ENCODE measurements at places on chromosomes 4 and X.
A peak's percentile ranks its signal among the peaks of the same experiment; 100 is the strongest.

DNA sequence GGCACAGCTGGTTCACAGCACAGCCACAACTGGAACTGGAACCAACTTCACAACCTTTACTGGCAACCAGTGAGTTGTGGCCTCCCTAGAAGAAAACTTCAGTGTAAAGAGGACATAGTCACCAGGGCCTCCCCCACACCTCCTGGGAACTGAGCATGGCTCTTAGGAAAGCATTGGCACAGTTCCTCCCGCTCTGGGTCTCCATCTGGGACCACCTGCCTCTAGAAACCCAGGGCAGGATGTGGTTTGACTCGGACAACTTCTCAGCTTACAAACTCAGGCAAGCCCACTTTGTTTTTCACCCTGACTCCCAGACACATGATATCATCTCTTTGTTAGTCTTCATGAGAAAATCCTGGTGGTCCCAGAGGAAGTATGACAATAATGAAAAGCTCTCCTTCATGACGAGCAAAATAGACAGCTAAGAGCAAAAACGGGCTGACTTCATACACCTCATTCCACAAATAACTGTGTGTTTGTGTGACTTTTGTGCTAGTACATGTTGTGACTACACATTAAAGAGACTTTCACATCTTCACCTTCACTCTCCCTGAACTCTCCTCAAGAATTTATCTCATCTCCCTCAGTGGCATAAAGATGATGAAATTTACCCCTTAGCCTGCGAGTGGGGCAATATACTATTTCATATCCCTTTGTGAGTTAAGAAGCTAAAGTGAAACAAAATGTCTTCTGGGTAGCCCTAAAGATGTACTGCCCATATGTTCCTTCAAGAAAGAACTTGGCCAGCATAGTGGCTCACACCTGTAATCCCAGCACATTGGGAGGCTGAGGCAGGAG lies 75.4 kb downstream of the SH3KBP1 start:
- DNase-seq, result no peak

DNA sequence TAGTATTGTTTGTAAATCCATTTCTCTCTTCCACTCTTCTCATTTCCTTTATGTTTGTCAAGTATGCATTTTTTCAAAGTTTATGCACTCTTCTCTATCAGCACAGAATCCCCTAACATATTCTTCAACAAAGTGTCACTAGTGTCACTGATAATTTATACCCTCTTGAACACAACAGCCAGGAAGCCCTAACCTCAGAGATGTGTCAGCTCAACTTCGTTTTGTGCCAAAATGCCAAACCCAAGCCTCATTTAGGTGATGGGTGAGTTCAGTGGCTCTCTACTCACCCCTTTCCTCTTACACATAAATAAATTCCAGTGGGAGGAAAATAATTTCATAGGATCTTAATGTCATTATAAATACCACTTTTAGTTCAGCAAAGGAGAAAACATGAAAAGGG lies 22.4 kb upstream of the P2RY10 start:
- DNase-seq, result no peak

- no peak for DNase-seq
Measured at GRCh38 chrX:87663421-87663820, 145.8 kb downstream of the KLHL4 start.

DNA sequence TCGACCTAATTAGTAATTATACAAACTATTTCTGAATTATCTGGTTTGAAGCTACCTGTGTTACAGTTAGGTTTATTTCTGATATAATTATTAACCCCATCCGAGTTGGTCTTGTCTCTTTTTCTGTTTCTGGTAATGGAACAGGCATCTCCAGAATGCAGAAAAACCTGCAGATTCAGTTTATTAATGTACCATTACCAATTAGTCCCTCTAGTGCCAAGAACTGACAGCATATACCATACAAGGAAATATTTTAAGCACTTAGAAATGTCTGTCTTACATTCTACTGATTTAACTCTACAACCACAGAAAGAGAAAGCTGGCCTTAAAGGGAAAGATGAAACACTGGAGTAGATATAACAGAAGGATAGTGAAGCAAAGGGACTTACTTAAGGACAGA lies 570.6 kb downstream of the CENPC start:
- DNase-seq, result no peak

DNA sequence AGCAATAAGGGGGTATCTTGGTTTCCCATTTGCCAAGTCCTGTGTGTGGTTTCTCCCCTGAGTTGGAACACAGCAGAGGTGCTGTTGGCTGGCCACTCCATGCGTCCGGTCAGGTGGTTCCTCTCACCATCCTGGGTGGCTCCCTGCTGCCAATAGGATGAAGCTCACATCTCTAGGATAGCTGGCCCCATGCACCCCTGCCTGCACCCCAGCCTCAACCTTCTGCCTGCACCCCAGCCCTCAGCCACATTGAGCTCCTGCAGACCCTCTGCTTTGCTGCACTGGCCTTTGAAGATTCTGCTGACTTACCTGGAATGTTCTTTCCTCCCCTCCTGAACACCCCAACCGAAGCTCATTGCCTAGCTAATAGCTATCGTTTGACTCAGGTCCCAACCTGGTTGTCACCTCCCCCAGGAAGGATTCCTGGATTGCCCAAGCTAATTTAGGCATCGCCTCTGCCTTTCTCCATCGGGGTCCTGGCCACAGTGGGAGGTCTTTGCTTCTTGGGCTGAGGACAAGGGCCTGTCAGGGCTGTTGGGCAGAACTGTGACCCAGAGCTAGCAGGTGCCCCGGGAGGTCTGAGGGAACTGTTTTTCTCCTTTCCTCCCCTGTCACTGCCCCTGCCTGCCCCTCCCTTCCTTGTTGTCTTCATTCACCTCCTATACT lies 36.6 kb upstream of the GRPEL1 start:
- no peak for DNase-seq

DNA sequence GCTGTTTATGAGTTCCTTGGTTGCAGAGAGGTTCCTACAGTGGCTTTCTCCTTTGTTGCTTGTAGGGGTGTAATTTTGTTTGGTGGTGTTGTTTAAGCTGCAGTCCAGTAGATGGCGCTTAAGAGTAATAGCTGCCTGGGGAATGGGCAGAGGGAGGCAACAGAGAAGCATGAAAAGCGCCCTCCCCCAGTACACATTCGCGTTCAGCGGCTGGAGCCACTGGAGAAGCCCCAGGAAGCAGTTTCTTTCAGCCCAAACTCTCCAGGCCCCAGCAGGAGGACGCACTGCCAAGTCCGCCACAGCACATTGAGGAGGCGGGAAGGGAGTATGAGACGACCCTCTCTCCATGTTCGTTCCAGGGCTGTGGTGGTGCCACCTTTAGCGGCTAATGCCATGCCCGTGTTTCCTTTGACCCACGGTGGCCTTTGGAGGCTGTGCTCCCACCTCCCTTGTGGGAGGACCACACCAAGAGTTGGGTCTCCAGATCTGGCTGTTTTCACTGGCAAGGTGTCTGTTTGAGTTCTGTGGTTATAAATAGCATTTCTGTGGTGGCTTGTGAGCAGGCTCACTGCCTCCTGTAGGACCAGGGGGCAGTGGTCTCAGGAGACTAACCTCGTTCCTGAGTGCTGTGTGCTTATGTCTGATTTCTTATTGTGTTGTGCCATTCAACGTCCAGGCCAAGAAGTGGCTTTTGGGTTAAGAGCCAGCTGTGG lies 252.3 kb downstream of the ARHGAP10 start:
- peak; percentile 52 for DNase-seq

GRCh38 chr4:145490796-145491195 lies 9.1 kb downstream of the SMAD1 start:
- no peak for DNase-seq

DNA sequence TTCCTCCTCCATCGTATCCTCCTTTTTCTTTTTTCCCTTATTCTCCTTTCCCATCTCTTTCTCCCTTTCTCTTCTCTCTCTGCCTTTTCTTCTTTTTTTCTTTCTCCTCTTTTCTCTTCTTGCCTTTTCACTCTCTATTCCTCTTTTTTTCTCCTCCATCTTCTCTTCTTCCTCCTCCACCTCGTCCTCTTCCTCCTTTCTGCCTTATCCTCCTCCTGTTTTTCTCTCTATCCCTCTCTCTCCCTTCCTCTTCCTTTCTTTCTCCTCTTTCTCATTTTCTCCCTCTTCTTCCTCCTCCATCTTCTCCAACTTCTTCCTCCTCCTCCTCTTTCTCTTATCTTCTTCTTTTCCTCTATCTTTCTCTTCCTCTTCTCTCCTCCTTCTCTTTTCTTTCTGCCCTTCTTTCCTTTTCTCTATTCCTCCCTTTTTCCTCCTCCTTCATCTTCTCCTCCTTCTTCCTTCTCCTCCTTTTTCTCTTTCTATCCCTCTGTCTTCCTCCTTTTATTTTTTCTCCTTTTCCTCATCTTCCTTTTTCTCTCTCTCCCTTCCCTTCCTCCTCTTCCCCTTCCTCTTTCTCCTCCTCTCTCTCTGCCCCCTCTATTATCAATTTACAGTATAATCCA lies 269.1 kb downstream of the DHRSX start:
- DNase-seq, result no peak

DNA sequence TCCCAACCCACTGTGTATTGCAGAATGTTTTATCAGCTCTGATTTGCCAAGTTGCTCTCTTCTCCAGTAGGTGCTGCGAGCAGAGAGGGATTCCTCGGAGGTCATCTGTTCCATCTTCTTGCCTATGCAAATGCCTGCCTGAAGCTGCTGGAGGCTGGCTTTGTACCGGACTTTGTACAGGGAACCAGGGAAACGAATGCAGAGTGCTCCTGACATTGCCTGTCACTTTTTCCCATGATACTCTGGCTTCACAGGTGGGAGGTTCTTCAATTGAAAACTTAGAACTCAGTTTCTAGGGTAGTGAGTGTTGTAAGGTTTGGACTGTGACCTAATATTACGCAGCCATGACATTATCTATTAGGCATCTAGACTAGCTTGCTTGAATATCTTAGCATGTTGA lies 24.9 kb downstream of the AR start:
- DNase-seq, result no peak

- DNase-seq, result no peak
Measured at GRCh38 chrX:40107291-40108161, 9.8 kb upstream of the BCOR start.

GRCh38 chrX:130623518-130623917 lies 221.7 kb downstream of the RBMX2 start:
- DNase-seq, result no peak

- DNase-seq, result peak; percentile 36
Measured at GRCh38 chrX:102712216-102712966, at the start of gene GPRASP2. Gene GPRASP2 (plus strand): TSS chrX:102712448. CDS start chrX:102714870, 2,422 bp downstream.

- DNase-seq, result no peak
Measured at GRCh38 chrX:103626855-103627254, 1.9 kb upstream of the TCEAL1 start.

GRCh38 chr4:184727430-184727829 lies 6.5 kb downstream of the CENPU start:
- no peak for DNase-seq

DNA sequence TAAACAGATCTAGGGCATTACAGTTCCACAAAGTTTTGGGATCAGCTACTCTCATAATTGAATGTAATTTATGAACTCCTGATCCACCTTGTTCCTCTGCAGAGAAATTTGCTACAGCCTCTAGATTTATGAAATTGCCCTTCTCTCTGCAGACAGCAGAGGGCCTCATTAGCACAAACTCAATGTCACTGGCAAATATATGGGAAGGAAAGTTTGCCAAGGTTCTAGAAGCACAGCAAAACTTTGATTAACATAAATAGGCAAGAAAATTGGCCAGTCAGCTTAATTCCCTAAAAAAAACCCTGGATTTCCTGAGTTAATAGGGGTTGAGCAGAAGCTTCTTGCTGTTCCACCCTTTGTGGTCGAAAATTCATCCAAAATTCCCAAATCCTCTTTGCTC lies 31.5 kb downstream of the PRPS1 start:
- peak; percentile 12 for DNase-seq

DNA sequence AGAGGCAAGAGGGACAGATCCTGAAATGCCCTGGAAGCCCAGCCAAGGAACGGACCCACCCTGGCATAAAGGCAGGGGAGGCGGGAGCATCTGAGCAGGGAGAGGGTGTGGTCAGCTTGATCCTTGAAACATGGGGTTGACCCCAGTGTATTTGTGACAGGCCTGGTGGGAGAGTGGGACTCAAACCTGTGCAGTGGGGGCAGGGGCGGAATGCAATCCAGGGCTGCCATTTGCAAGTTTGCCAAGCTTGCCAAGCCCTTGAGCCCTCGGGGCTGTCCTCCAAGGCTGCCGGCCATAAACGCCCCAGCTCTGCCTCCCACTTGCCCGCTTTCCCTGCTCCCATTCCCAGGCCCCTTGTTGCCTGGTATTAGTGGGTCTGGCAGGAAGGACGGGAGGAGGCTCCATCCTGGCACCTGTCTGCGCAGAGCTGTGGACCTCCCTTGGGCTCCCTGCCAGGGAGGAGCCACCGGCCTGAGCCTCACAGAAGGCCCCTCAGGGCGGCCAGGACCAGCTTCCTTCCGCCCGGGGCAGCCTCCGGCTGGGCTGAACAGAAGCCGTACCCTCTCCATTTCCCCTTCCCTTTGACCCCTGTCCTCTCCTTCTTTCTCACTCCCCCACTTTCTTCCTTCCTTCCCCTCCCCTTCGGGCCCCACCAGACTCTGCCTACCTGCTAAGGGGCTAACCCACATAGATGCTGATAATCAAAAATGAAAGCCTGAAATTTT lies 661 bp downstream of the S100P start:
- DNase-seq, result no peak

DNA sequence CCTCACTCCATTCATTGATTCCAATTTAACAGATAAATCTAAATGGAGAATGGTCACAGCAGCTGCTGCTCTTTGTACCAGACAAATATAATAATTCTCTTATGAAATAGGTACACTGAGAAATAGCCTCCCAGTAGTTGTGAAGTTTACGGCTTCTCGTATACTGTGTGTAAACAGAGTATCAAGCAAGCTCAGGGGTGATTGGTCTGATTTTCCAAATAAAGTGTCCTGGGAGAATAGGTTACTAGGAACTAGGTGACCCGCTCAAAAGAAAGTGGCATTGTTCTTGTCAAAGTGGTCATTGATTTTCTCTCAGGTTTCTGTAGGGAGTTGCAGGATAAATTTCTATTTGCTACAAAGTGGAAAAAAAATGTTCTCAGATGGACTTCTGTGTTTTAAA lies 838.2 kb downstream of the RAPGEF2 start:
- DNase-seq, result no peak
